Astrocyte of the hippocampus (primary cell): ENCODE measurements at places on chromosomes 12 and 14.

- no peak for DNase-seq
These were observed 38.4 kb downstream of the BICD1 start for GRCh38 chr12:32145096-32145495.

DNA sequence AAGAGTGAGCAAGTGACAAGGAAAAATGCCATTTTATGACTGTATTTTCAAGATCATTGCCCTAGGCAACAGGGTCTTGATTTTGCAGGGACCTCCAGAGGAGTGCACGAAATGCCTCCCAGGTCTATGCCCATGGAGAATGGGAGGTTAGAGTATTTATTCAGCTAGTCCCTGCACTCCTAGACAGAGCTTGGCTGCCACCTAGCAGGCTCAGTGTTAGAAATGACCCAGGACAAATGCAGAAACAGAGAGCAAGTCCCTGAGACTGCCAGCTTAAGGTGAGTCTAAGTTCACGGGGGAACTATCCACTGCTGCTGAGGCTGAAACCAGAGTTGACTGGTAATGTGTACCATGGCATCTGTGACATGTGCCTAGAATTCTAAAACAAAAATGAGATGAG, 506.4 kb downstream of the MED13L start:
- DNase-seq, result no peak

- DNase-seq, result no peak
These were observed 11.2 kb downstream of the LGMN start for GRCh38 chr14:92737206-92737605.

DNA sequence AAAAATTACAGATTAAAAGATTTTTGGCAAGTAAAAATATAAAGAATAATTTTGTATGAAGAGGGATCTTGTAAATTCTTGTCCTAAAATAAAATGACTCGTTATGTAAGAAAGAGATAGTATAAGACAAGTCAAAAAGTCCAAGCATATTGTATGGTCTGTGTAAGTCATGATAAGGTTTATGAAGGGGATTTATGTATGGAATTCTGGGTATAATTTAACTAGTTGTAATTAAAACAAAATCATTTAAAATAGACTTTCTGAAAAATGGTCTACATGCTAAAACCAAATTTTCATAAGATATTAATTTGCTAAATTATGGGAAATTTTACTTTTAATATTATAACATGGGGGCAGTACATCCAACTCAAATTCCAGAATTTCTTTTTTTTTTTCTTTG, 17.6 kb upstream of the PEX5 start:
- no peak for DNase-seq

DNA sequence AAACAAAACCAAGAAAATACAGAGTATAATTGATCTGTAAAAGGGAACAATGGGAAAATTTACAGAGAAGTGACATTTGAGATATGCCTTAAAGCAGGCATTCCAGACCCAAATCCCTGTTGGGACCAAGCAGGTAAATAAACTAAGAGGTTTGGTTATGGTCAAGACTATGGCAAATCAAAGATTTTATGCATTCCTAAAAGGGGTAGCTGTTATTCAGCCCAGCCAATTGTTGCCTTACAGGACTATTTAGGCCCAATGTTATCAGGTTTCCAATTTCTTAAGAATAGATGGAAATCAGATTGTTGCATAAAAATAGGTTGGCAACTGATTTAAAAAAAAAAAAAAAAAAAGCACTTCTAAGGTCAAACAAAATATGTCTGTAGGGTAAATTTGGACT, 5.3 kb downstream of the DNAI7 start:
- DNase-seq, result peak; percentile 27

DNA sequence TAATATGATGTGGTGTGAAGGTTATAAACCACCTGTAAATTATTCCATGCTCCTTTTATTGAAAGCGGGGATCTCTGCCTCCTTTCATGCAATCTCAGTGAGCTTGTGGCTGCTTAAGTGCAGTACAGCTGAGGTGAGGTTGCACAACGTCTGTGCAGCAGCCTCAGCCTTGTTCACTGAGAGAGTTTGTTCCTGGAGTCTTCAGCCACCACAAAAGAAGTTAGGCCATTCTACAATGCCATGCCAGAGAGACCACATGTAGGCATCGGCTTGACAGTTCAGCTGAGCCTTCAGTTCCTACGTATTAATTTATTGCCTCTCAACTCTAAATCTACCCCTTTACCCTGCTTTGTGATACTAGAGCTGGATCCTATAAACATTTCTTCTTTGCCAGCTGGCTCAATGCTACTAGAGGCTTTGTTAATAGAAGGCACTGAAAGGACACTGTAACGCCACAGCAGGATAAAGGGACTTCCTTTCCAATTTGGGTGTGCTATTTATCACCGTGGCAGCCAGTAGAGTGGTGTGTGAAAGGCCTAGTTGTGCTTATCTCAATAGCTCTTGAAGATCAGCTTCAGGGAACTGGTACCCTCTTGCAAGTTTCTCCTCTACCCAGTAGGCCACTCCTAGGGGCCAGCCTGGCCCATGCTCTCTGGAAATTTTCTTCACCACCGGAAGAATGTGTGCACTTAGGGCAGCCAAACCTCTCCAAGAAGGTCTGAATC, 337.7 kb downstream of the IPO8 start:
- DNase-seq, result peak; percentile 1

DNA sequence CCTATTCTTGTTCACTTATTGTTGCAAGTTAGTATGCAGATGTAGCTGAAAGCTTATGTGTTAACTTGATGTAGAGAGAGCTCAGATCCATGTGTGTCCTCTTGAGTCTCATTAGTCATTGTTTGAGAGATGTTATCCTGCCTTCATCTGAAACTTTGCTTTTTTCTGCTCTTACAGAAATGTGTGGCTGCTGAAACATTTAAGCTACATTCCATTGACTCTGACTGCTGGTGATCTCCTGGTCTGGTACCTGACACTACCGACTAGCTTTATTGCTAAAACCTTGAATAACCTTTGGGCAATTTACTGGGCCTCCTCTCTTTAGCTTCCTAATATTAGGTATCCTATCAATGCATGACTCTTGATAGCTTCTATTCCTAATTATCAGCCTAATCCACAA, 705.6 kb upstream of the FOXG1 start:
- DNase-seq, result peak; percentile 30

GRCh38 chr12:26244503-26244902, 49.1 kb downstream of the SSPN start:
- no peak for DNase-seq

GRCh38 chr12:79973801-79974200, 38.9 kb upstream of the PPP1R12A start:
- no peak for DNase-seq
